Activated CD8-positive, alpha-beta T cell treated with anti-CD3 and anti-CD28 coated beads for 36 hours (primary cell): ENCODE measurements at places on chromosomes 7 and 10.

GRCh38 chr10:17157024-17157423 lies 27.4 kb upstream of the CUBN start:
- no peak for DNase-seq

- no peak for DNase-seq
These were observed 198.3 kb upstream of the ZNF32 start for GRCh38 chr10:43846968-43847367.

- DNase-seq: no peak
These were observed 114.7 kb upstream of the FAM133B start for GRCh38 chr7:92704858-92705257.

GRCh38 chr10:49407552-49408137 lies 11.8 kb upstream of the DRGX start:
- DNase-seq: peak; percentile 84

- DNase-seq: peak; percentile 9
These were observed 13.1 kb downstream of the LHFPL3 start for GRCh38 chr7:104341546-104341945.

GRCh38 chr7:43124388-43124787 lies 11.9 kb downstream of the HECW1 start:
- no peak for DNase-seq

DNA sequence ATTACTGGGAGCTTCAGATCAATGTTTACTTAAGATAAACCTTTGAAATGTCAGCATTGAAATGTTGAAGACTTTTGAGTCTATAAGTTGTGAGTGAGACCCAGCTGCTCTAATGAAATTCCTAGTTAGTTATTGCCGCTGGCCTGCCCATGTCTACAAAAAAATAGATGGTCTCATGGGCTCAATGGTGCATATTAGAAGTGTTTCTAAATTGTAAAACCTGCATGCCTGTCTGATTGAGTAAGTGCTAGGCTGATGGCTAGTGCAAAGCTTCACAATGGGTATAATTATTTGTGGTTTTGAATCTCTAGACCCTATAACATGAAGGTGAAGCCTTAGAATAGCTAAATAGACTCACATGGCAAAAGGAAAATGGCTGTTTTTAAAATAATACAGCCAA lies 234.5 kb downstream of the SORCS3 start:
- no peak for DNase-seq

DNA sequence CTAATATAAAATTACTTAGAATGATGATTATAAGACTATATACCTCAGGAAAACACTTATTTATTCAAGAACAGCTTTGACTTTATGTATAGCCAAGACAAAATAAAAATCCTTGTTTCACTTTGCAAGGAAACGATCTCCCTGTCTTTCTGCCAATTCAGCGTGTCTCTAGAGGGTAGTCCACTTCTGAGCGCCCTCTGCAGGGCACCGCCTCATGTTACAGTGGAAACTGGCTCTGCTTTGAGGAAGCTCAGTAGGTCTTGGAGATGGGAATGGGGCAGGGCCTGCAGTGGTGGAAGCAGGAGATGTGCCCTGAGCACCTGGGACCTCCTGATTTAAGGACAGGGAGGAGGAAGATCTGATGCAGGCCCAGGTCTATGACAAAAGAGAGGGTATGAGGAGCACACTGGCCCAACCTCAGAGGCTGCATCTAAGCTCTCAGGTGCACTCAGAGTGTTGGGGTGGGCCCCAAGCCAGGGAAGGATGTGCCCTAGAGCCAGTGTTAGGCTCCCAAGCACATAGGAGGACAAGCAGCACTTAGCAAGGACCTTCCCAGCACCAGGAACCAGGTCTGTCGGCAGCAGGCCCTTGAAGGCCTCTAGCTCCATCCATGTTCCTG lies 481.0 kb downstream of the TNS3 start:
- peak; percentile 14 for DNase-seq

DNA sequence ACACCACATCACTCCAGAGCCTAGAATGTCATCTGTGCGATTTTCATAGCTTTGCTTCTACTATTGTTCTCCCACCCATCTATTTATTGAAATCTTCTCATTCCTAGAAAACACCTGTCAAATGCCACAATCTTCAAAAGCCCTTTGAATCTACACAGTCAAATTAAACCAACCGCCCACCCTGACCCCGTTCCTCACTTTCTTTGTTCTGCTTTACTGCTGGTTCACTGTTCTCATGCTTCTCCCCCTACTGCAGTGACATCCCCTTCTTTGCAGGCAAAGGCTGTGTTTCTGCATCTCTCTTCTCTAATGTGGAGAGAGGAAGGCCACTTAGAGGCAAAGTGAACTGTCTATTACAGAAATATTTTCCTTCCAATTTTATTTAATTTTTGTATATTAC lies 152.4 kb upstream of the NEBL start:
- peak; percentile 60 for DNase-seq

- peak; percentile 31 for DNase-seq
These were observed 1.7 kb downstream of the GPR158 start for GRCh38 chr10:25176421-25176968.

- DNase-seq: no peak
These were observed 40.8 kb downstream of the MYL10 start for GRCh38 chr7:101588131-101588935.

DNA sequence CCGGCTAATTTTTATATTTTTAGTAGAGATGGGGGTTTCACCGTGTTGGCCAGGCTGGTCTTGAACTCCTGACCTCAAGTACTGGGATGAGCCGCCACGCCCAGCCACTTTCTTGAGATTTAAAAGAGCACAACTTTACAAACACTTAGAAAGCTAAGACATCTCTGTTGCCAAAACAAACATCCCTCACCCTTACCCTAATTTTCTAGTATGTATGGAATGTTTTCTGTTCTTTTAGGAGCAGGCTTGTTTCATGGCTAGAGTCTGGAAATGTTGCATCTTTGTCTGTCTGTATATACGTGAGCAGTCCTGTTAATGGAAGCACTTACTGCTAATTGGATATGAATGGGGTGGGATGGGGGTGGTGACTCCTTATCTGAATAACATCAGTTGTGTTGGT lies 2.9 kb downstream of the OLAH start:
- DNase-seq: no peak

GRCh38 chr7:49706106-49706505 lies 67.3 kb upstream of the VWC2 start:
- no peak for DNase-seq
